Forelimb muscle (tissue), 1 donor: ENCODE measurements at places on chromosomes 7 and 10. TPM values are rescaled to one million over a fixed set of nuclear protein-coding genes. Genes with fewer than 3 reads are reported as not detected.

Gene BMPER
- polyA plus RNA-seq: 3.6 TPM

Gene ITIH2
- polyA plus RNA-seq: 0.24 TPM

Gene ANKRD1
- 143 TPM for polyA plus RNA-seq

Gene WIPF3
- polyA plus RNA-seq: 16.1 TPM

Gene VWDE
- polyA plus RNA-seq: 1.6 TPM

Gene SPDYE16
- 2.7 TPM for polyA plus RNA-seq

Gene LRIT2
- polyA plus RNA-seq: not detected

Gene ACTR3C
- polyA plus RNA-seq: 0.95 TPM

Gene OR13A1
- not detected for polyA plus RNA-seq

Gene TMEM225B
- polyA plus RNA-seq: 0.77 TPM

Gene AKR1C2
- 10.3 TPM for polyA plus RNA-seq

Gene ZNF487
- 4.6 TPM for polyA plus RNA-seq

Gene NUPR2
- not detected for polyA plus RNA-seq

Gene IGF2BP3
- 27.8 TPM for polyA plus RNA-seq

Gene LBX1
- polyA plus RNA-seq: 9.6 TPM

Gene ASL
- polyA plus RNA-seq: 9.2 TPM

Gene VAX1
- polyA plus RNA-seq: not detected

Gene C10orf67
- 0.11 TPM for polyA plus RNA-seq

Gene LEP
- polyA plus RNA-seq: not detected

Gene OGDH
- 61.2 TPM for polyA plus RNA-seq

Gene SEPTIN7
- polyA plus RNA-seq: 340 TPM

Gene MBL2
- not detected for polyA plus RNA-seq

Gene CCDC71L
- polyA plus RNA-seq: 3.6 TPM

Gene ANKMY2
- polyA plus RNA-seq: 25.9 TPM

Gene WDFY4
- 3.7 TPM for polyA plus RNA-seq

Gene CRCP
- 21.5 TPM for polyA plus RNA-seq

Gene HYAL4
- polyA plus RNA-seq: 0.05 TPM

Gene CUTC
- polyA plus RNA-seq: 23.6 TPM

Gene STEAP1B
- polyA plus RNA-seq: 1.7 TPM

Gene ABCB8
- polyA plus RNA-seq: 22.2 TPM

Gene ADRB1
- 0.05 TPM for polyA plus RNA-seq

Gene INPP5F
- 15.6 TPM for polyA plus RNA-seq

Gene FAM24B
- polyA plus RNA-seq: 2.0 TPM
